T-cell (primary cell): ENCODE measurements at places on chromosomes 7 and 10. TPM values are rescaled to one million over a fixed set of nuclear protein-coding genes. Genes with fewer than 3 reads are reported as not detected.

- DNase-seq, result no peak
These were observed 118.1 kb upstream of the PHF14 start for GRCh38 chr7:10855583-10855982.

- DNase-seq, result no peak
These were observed 397.6 kb downstream of the THSD7A start for GRCh38 chr7:11434366-11434765.

GRCh38 chr10:11414314-11415038 is 197.0 kb downstream of the USP6NL start:
- DNase-seq, result no peak

The GPR85 gene
- total RNA-seq, result not detected

The DDC gene
- total RNA-seq, result not detected
